RWPE1 (cell line): ENCODE measurements at places on chromosomes 4 and X.

GRCh38 chrX:109312757-109313156, 169.1 kb downstream of the GUCY2F start:
- no peak for DNase-seq

DNA sequence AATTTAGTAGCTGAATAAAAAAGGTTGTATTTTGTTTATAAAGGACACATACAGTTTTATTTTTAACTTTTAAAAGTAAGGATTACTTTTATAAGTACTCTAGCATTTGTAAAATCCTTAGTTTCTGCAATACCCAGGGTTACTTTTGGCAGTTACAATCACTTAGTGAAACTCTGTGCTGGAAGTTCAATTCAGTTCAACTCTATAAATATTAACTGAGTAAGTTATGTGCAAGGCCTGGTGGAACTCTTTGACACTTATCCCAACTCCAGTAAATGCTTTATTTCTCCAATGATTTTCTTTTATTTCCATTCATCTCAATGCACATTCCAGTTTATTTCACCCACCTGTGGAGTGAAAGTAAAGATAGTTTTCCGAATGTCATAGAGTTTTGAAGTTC, 63.3 kb upstream of the HDAC8 start:
- no peak for DNase-seq

DNA sequence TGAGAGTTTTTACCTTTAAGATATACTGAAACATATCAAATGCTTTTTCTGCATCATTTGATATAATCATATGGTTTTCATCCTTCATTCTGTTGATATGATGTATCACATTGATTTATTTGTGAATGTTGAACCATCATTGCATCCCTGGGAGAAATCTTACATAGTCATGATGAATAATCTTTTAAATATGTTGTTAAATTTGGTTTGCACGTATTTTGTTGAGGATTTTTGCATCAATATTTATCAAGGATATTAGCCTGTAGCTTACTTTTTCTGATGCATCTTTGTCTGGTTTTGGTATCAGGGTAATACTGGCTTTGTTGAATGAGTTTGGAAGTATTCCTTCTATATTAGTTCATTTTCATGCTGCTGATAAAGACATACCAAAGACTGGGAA, 541.4 kb downstream of the TLL1 start:
- no peak for DNase-seq

GRCh38 chr4:112819729-112820128, 182.8 kb downstream of the LARP7 start:
- DNase-seq, result no peak

DNA sequence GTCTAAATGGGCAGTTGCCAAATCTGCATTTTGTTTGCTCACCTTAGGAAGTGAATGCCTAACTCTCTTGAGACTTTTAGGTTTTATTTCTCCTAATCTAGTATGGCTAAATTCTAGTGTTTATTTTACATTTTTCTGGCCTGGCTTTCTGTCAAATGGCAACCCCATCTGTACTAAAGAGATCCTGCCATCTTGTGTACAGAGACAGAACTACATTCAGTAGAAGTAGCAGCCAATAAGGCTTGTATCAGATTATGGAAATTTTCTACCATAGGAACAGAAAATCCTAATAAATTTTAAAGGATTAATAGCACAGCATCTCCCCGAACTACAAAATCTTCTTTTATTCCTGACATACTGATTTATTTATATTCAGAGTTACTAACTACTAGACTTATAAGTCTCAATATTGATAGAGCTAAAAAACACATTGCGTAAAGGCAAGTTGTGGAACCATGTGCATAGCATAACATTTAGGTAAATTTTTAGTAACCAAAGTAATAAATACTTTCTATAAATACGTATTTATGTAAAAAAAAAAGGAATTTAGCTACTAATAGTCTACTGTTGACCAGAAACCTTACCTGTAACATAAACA, 45.5 kb downstream of the TMEM144 start:
- DNase-seq, result peak; percentile 43

GRCh38 chr4:61628282-61628681, 428.2 kb downstream of the ADGRL3 start:
- DNase-seq, result no peak

GRCh38 chr4:48173056-48173991, 39.3 kb upstream of the TXK start:
- DNase-seq, result peak; percentile 78

GRCh38 chr4:126991965-126992364, 640.8 kb upstream of the INTU start:
- DNase-seq, result no peak

- no peak for DNase-seq
These were observed 270.9 kb upstream of the GRIA3 start for GRCh38 chrX:122913134-122913533.

DNA sequence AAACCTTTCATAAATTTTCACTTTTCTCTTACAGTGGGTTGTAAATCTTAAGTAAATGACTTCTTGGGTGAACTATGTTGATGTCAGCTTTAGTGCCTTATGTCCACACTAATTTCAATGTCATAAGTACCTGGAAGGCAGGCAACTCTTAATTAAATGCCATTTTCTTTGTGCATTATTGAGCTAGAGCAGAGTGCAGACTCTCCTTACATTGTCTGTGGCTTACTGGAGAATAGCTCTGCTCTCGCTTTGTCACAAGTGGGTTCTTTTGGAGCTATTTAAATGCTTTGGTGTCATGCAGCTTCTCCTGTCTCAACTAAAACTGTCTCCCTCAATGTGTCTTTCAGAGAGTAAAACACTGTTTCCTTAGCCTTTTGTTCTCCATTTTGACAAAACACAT, 411.6 kb downstream of the STIM2 start:
- no peak for DNase-seq

DNA sequence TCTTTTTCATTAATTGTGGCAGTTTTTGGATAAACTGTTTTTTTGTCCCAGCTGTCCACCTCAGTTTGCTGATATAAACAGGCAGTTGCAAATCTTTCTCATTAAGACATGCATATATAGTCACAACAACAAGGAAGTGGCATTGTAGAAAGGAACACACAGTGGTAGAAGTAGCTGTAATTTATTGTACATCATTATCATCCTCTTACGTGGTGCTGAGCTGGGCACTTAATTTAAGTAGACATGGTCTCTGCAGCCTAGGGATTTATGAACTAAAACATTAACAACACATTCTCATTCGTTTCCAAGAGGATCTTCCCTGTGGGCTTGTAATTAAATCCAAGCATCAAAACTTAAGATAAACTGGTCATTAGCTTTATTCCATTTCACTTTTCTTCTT, 500.2 kb downstream of the INPP4B start:
- no peak for DNase-seq

- DNase-seq, result no peak
These were observed 62.8 kb downstream of the SNX25 start for GRCh38 chr4:185272245-185272644.

GRCh38 chr4:6781561-6781960, 966 bp upstream of the KIAA0232 start:
- DNase-seq, result no peak

- no peak for DNase-seq
These were observed 67.0 kb upstream of the GPC4 start for GRCh38 chrX:133482056-133482952.

- DNase-seq, result peak; percentile 86
These were observed 325.6 kb downstream of the CAMK2D start for GRCh38 chr4:113435893-113436292.

DNA sequence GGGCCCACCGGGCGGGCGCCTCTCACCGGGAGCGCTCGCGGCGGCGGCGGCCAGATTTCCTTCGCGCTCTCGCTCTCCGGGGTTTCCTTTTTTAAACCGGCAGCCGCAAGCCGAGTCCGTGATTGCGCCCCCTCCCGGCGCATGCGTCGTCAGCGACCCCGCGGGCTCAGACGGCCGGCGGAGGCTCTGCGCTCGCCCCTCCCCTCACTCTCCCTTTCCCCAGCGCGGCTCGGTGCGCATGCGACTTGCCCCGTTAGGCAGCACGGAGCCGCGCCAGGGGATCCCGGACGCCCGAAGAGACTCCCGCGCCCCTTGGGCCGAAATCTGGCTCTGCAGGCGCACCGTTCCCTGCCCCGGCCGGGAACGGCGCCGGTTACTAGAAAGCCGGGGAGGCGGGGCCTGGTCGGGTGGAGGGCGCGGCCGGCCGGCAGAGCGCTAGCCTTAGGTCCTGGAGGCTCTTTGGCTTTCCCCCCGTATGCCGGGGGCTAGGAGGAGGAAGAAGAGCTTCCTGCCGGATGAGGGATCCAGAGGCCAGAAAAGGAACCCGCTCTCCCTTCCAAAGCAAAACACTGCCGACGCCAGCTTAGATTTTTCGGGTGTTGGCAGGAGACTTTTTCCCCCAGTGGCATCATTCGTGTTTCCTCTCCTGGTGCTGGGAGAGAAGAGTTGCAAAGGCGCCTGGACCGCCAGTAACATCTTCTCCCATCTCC, at the start of gene CLOCK:
TSS of gene CLOCK (minus strand) at position 154 of the 710 bp plus-strand sequence. CDS start 64,124 bp downstream, outside the sequence.
- peak; percentile 68 for DNase-seq

- peak; percentile 30 for DNase-seq
These were observed 477.6 kb upstream of the GRID2 start for GRCh38 chr4:91826186-91826585.

DNA sequence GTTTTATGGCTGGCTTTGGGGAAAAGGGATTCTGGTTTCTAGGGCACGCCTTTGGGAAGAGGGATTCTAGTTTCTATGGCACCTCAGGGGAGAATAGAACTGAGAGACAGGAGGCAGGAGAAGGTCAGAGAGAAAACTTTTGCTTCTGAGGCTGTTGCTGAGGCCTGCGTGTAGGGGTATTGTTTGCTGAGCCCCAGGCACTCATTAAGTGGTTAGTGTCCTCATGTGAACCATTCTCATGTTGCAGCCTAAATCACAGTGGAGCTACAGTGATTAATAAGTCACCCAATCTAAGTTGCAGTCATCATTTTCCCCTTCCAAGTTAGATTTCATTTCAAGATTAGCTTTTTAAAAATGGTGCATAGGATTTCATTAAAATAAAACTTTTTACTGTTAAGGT, 29.0 kb downstream of the VCX3A start:
- no peak for DNase-seq

- DNase-seq, result no peak
These were observed 169.4 kb downstream of the MID1 start for GRCh38 chrX:10450959-10451355.

DNA sequence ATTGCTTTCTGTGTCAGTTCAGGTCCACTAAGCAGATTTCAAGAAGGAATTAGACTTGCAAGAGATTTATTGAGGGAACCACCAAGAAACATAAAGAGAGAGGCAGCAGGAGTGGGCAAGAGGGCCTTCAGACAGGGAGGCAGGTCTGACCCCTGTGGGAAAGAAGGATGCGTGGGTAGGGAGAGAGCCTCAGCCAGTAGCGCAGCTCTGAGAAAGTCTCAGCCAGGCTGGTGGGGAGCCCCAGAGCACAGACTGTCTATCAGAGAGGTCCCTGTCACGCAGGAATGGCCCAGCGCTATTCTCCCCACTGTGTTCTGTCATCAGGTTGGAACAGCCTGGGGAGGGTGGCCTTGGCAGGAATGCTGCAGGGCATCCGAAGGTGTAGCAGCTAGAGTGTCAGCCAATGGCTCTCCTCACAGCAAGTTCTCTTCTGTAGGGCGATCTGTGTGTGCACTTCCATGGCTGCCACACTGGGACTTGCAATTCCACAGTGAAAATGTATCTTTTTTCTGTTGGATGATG, 48.0 kb downstream of the OTC start:
- DNase-seq, result no peak

DNA sequence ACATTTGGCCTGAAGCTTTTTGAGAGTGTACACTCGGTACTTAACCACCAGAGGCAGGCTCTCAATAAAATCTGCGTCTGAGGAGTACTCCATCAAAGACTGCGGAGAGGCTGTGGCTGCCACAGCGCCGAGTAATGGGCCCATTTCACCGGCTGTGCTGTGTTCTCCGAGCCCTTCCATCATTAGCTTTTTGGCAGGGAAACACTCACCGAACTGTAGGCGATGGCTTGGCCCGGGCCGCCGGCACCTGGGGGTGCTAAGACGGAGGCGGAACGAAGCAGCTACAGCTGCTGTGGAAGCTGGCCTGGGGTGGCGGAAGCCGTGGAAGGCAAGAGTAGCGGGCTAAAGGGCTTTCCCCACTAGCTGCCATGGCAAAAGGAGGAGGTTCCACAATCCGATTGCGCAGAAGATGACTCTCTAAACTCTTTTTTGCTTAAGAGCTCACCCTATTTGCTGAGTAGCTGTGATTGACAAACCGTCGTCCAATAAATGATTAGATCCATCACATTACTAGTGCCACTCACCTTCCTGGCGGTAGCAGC, 48.5 kb upstream of the PABPC1L2A start:
- no peak for DNase-seq

DNA sequence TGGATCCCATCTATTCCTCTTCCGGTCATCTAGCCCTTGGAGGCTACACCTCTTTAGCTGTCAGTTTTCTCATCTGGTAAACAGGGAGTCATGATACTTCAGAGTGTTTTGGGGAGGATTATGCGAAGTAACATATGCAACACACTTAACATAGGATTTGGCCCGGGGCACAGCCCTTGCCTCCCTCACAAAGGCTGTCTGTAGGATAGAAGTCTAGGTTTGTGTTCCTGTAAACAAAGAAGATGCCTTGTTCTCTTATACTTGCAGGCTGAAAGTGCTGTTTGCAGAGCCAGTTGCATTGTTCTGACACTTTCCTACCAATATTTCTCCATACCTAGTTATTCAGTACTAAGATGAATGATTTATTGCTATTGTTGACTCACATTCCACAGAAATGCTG, 2.2 kb upstream of the APELA start:
- DNase-seq, result peak; percentile 17

GRCh38 chr4:188879598-188879997, 740.4 kb downstream of the TRIML1 start:
- no peak for DNase-seq

GRCh38 chr4:10114607-10115006, 2.0 kb downstream of the WDR1 start:
- no peak for DNase-seq

DNA sequence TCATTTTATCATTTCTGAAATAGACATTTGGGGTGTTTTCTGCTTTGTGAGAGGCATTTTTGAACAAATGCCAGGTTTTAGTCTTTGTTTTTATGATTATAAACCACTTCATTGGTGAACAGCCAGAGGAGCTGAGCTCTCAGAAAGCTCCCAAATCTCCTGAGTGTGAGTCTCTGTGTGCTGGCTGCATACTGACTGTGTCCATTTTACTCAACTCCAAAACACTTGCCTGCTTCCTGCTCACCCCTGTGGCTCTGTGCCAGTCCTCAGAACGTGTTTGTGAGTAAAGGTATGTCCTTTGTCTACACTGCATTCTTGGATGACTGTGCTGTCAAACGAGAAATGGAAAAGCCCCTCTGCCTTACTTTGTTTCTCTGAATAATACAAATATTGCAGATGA, 5.4 kb upstream of the LRAT start:
- no peak for DNase-seq

DNA sequence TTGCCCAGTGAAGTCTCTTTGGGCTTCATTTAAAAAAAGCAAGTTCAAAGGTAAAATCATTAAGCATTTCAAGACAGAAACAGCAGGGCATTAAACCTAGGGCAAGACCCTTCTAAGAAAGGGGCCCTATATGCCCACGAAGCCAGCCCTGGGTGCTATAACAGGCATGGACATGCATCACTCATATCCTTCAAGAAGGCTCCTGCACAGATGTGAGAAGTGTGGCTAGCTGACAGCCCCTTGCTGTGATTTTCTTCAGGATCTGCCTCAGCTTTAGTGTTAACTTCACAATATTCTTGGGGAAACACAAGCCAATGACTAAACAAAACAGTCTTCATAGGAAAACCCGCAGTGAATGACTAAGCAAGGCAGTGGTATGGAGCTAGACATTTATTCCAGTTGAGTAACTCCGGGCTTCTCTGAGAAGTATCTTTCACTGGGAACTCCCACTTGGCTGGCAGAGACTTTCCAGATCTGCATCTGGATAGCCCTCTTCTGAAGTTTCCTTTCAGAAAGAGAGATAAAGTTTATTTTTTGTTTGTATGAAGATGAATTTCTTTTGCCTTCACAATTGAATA, 11.9 kb upstream of the MAOA start:
- DNase-seq, result peak; percentile 38
